ENCODE measurements at places on chromosomes 4 and X.

DNA sequence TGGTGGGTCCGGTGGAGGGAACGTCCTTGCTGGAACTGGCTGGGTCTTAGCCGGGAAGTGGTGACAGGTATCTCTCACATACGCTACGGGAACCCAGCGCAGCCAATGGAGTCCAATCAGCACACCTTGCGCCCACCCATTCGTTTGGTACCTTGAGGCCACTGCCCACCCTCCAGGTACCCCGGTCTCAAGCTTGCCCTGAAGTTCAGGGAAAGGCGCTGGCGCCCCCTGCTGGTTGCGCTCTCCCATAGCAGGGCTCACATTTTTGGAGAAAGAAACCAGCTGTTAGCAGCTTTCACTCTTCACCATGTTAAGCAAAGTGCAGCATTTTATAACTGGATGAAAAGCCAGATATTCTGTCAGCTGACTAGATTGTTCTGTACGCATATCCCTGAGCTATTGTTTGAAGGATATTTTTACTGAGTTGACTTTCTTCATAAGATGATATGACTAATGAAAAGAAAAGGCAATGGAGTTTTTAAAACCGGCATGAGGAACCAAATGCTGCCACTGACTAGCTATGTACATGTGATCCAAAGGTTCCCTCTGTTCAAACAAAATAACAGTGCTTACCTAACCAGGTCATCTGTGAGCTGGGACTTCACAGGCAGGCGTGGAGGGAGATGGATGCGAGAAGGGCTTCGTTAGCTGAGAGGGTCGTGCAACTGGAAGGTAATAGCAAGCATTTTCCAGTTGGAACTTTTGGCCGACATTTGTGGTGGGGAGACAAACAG lies 43.7 kb downstream of the OTOP1 start:
- DNase-seq = no peak

DNA sequence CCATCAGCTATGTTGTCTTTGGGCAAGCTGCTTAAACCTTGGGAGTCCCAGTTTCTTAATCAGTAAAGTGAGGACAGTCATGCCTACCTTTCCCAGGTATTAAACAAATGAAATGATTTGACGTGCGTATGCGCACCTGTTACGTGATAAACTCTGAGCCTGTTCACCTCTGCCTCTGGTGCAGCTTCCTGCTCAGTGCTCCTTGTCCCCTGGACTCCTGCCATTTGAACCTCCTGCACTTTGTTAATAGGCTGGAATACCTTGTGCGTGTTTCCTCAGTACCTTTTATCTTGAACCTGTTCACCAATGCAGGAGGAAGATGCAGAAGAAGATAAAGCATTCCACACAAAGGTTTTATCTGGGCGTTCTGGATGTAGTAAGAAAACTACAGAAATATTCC lies 211.9 kb downstream of the CEP135 start:
- no peak for DNase-seq

- no peak for DNase-seq
Measured at GRCh38 chr4:52946855-52947254, 84.7 kb downstream of the RASL11B start.

DNA sequence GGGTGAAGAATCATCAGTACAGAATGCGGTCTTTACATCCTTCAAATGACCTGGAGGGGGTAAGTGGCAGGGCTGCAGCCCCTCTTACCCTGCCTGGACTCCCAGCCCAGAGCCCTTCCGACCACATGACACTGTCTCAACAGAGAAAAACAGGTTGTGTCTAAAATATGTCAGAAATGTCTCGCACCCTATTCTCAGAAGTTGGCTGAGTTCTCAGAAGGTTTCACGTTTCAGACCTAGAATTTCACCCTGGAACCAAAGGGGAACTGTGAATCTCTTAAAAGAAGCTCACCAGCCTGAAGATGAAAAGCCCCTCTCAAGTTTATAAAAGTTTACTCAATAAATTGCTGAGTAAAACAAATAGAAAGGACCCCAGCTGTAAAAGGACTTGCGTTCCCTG lies 7.0 kb upstream of the CRMP1 start:
- no peak for DNase-seq

- no peak for DNase-seq
Measured at GRCh38 chr4:100819505-100819904, 301.7 kb upstream of the EMCN start.

DNA sequence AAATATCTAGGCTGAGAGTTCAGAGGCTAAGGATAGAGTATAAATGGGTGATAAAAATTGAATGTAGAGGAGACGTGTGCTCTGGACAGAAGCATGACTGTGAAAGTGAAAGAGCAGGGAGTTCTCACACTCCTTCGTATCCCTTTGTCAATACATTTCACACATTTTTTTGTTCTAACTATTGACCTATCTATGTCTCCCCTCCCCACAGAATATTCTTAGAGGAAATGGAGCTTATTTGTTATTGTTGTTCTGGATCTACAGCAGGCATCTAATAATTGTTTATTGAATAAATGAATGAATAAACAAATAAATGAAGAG lies 57.6 kb downstream of the ENPEP start:
- DNase-seq = no peak

DNA sequence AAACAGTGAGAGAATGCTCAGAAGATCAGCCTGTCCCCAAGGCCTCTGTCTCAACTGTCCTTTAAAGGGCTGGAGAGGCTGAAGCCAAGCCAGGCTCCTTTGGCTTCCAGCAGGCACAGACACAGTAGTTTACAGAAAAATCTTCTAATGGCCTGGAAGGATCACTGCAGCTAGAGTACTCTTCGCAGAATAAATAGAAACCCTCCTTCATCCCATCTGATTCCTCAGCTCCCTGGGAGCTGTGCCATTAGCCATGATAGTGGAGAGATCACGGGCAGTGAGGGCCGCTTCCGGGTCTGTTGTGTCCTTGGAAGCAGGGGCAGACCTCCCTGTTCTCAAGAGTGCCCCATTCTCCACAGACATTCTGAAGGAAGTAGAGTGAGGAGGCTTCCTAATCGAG lies 63.1 kb downstream of the CCNI start:
- no peak for DNase-seq

- no peak for DNase-seq
Measured at GRCh38 chr4:184953971-184954370, 64.3 kb upstream of the HELT start.

GRCh38 chr4:182137343-182137742 lies 105.9 kb upstream of the TENM3 start:
- DNase-seq = no peak

GRCh38 chrX:1466971-1467561 lies 14.4 kb upstream of the ASMTL start:
- peak; percentile 25 for DNase-seq

- DNase-seq = no peak
Measured at GRCh38 chrX:16659321-16659720, 9.4 kb downstream of the S100G start.

DNA sequence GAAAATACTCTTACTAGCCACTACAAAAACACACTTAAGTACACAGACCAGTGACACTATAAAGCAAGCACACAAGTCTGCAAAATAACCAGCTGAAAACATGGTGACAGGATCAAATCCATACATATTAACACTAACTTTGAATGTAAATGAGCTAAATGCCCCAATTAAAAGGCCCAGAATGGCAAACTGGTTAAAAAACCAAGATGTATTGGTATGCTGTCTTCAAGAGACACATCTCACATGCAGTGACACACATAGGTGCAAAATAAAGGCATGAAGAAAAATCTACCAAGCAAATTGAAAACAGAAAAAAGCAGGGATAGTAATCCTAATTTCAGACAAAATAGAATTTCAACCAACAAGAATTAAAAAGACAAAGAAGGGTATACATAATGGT lies 10.9 kb downstream of the PF4 start:
- no peak for DNase-seq

GRCh38 chr4:129583868-129584267 lies 487.9 kb downstream of the C4orf33 start:
- no peak for DNase-seq

DNA sequence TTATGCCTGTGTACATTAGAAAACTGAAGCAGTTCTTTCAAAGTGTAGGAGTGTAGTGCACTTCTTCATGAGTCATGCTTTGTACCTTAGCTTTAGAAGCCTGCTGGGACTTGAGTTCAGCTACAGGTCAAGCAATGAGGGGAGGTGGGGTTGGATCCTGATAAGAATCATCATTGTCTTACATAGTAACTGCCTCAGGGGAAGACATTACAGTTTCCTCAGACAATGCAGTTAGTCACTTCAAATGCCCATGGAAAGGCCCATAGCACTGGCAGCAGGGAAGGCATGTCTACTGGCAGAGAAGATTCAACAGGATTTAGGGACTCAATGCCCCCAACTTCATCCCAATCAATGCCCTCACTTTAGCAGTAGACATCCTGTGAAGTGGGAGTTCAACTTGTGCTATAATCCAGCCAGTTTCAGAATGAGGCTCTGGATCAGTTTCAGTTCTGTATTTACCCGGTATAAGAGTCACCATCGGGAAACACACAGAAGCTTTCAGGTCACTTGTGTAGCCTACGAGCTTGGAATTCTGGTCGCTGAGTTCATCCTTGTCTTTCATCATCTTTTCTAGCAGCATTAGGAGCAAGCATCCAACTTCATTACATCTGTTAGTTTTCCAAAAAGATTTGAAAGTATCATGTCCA lies 1216.5 kb downstream of the RAPGEF2 start:
- no peak for DNase-seq

DNA sequence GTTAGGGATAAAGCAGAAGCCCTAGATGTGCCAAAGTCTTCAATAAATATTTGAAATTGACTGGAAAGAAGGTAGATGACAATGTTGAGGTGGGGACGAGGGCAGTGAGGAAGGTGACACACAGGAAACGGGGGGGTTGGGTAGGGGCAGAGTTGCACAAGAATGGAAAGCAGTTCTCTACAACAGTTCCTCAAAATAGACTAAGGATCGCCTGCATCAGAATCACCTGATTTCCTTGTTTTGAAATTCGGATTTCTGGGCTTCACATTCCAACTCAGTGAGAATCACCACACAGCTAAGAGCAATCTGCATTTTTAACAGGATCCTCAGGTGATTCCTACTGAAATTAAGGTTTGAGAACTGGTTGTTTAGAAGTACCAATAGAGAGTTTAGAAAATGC lies 70.6 kb downstream of the ARFIP1 start:
- DNase-seq = no peak

- DNase-seq = no peak
Measured at GRCh38 chr4:125663896-125664767, 349.4 kb downstream of the FAT4 start.

DNA sequence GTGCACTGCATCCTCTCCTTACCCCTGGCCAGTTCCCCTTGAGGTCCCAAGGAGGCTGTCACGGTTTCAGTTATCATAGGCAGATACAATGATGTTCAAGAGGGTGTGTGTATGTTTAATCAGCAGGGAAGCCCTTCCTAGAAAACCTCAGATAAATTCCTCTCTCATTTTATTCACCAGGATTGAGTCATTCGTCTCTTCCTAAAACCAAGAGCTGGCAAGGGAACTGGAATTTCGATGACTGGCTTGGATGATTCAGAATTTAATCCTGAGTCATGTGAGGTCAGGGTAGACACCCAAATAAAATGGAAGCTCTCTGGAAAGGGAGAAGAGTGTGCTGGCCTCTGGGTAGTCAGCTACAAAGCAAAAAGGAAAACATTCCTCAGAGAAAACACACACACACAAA lies 106.2 kb upstream of the RAPGEF2 start:
- no peak for DNase-seq

- DNase-seq = no peak
Measured at GRCh38 chr4:27152703-27153102, 292.1 kb downstream of the STIM2 start.

DNA sequence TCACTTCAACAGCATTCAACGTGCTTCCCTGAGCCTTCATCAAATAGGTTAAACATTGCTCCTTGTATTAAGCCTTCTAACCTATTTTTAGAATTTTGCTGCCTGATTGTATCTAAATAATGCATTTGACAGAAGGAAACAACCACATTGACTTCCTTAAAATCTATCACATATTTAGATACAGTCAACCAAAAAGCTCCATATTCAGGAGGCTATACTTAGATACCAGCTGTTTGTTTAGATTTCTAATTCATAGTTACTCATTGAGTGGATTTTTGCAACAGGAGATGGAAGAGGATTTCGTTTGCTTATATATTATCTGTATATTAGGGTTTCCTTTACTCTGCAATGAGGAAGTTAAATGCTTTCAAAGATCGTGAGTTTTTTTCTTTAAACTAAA lies 241.1 kb upstream of the PPP1R2C start:
- DNase-seq = no peak

DNA sequence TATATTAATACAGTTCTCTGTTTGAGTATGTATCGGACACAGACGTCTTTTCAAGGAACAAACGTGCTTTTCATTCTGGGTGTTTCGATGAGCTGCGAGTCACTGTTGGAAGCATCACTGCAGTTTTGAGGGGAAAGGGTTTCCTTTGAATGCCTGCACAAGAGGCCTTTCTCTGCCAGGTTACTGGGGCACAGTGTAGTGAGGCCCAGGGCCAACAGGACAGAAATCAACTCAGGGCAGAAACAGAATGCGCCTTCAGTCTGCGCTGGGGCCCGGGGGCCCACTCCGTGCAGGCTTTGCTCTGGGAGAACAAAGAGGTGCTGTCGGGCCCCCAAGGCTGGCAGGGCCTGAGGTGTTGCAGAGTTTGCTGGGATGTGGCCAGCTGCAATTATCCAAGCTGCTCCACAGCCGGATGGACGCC lies 2.3 kb upstream of the PPP2R3B start:
- no peak for DNase-seq

DNA sequence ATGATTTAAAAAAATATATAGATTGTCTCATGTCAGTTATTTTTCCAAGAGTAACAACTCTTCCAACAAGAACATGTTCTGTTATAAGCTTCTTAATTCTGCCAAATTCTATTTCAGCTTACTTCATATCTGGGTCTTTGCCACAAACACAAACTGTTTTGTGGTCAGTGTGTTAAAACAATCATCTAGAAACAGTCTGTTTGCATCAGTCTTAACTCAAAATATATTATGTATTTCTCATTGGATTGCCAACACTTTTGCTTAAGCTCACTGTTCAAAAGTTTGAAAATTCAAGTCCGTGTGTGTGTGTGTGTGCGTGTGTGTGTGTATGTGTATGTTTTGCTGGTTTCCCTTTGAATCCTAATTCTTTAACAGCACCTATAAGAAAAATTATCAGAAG lies 752.3 kb upstream of the NDST4 start:
- no peak for DNase-seq

- DNase-seq = no peak
Measured at GRCh38 chr4:153383131-153383530, 38.6 kb downstream of the MND1 start.

DNA sequence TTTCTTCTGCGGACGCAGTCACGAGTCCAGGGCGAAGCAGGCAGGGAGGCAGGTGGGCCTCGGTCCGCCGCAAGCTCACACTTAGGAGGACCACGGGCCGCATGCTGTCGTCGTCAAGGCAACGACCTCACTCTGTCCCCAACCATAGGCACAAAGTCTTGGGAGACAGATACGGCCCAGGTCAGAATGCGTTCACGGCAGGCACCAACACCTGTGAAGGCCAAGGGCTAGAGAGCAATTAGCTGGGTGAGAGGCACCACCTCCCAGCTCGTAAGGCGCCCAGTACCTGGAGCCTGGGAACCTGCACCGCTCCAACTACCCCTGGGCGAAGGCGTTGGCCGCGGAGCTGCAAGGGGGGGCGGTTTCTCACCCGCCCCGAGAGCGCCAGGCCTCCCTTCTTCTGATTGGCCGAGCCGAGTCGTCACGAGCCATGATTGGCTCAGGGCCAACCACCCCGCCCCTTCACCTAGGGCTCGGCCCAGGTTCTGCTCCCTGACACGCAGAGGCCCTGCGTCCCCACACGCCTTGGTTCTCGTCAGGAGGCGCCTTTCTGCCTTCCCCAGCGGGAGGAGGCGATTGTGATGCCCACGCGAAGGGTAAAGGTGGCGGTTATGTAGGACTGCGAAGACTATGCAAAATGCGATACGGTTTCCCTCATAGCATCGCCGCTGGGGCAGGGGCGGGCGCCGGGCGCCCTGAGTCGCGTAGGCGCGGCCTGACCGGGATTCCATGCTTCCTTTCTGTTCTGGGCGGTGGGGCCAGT lies at the start of gene CDKL2:
CDKL2 (minus strand) TSS at position 355 of the 763 bp plus-strand sequence. CDS start 4,540 bp downstream, outside the sequence.
- DNase-seq = peak; percentile 86

Measured in stimulated activated CD8-positive, alpha-beta memory T cell treated with anti-CD3 and anti-CD28 coated beads, Interleukin-4, amount 100 ng/mL, for 4 hours (primary cell).